ENCODE measurements at places on chromosomes 4 and X. TPM values are rescaled to one million over a fixed set of nuclear protein-coding genes. Genes with fewer than 3 reads are reported as not detected.

- no peaks in the 10 kb centered on the region for H3K36me3 ChIP-seq
- no peak overlapping the region for H3K27ac ChIP-seq
- no peaks in the 10 kb centered on the region for H3K4me1 ChIP-seq
- H3K4me3 ChIP-seq: no peak overlapping the region
- H3K27me3 ChIP-seq: no peaks in the 10 kb centered on the region
Measured at GRCh38 chr4:116724249-116724648, 361.1 kb downstream of the TRAM1L1 start.

DNA sequence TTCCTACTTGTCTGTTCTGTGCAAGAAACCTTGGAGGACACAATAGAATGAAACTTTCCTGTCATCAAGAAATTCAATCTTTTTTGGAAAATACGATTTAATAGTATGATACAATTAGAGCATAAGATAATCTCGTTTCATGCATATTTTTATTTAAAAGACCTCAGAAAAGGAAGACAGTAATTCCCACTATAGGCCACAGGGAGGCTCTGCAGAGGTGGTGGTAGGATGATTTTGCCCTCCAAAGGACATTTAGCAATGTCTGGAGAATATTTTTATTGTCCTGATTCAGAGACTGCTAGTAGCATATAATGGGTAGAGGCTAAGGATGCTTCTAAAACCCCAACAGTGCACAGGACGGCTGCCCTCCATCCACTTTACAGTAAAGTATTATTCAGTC lies 68.7 kb downstream of the PAK3 start:
- H3K36me3 ChIP-seq: no peaks in the 10 kb centered on the region
- no peak overlapping the region for H3K27ac ChIP-seq
- no peak for DNase-seq
- H3K4me3 ChIP-seq: no peak overlapping the region
- H3K4me1 ChIP-seq: no peaks in the 10 kb centered on the region

GRCh38 chr4:123553279-123553678 lies 156.7 kb downstream of the SPRY1 start:
- no peak overlapping the region for H3K4me3 ChIP-seq
- no peak overlapping the region for H3K27ac ChIP-seq
- H3K36me3 ChIP-seq: no peaks in the 10 kb centered on the region

DNA sequence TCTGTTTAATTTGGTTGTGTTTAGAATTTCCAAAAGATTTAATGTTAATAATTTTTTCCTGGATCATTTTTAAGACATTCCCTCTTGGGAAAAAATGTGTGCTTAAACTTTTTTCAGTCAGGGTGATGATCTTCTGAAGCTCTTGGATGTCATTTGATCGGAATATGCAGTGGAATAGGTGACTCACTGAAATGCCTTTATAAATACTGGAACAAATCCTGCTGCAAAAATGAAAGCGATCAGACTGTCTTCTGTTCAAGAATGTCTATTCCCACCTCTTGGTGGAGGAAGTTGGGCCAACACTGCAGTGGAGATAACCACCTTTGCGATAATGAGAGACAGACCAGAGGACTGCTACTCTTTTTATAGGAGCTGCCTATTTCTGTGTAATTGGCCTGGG lies 46.7 kb downstream of the LARP1B start:
- no peak overlapping the region for H3K4me3 ChIP-seq
- H3K27me3 ChIP-seq: no peaks in the 10 kb centered on the region
- no peak overlapping the region for H3K27ac ChIP-seq
- DNase-seq: no peak
- no peaks in the 10 kb centered on the region for H3K4me1 ChIP-seq

GRCh38 chrX:154441564-154441963 lies 2.4 kb upstream of the FAM50A start:
- DNase-seq: no peak
- peaks cover 29% of the 10 kb centered on the region for H3K36me3 ChIP-seq
- H3K4me1 ChIP-seq: peaks cover 37% of the 10 kb centered on the region
- no peak overlapping the region for H3K27ac ChIP-seq
- no peaks in the 10 kb centered on the region for H3K27me3 ChIP-seq
- no peak overlapping the region for H3K4me3 ChIP-seq

DNA sequence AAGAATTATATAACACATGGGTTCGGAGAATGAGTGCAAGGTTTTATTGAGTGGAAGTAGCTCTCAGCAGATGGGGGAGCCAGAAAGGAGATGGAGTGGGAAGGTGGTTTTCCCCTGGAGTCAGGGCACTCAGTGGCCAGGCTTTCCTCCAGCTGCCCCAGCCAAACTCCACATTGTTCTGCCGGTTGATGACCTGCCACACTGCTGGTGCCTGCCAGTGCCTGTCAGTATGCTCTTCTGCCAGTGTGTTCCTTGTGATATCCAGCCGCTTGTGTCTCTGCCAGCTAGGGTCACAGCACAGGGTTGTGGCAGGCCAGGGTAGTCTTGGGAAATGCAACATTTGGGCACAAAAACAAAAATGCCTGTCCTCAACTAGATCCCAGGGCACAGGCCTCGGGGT lies 604.8 kb upstream of the TECRL start:
- H3K27me3 ChIP-seq: no peaks in the 10 kb centered on the region
- no peaks in the 10 kb centered on the region for H3K4me1 ChIP-seq
- no peaks in the 10 kb centered on the region for H3K36me3 ChIP-seq
- H3K4me3 ChIP-seq: no peak overlapping the region
- no peak overlapping the region for H3K27ac ChIP-seq

DNA sequence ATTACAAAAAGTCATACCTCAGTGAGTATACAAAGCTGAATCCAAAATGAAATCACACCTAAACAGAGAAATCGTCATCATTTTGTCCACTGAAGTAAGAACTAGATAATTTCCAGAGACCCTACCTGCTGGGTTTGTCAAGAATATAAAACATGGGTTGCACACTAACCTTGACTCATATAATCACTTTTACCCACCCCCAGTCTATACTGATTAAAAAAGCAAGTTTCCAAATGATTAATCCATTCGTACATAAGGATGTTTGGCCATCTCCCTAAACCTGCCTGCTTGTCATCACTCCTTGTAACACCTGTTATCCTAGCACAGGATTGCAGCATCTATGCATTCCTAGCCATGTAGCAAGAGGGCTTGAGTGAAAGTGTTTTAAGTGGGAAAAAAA lies 4.7 kb downstream of the RAP2C start:
- H3K27me3 ChIP-seq: no peaks in the 10 kb centered on the region
- no peak overlapping the region for H3K27ac ChIP-seq
- peaks cover 31% of the 10 kb centered on the region for H3K4me1 ChIP-seq
- no peak overlapping the region for H3K4me3 ChIP-seq
- H3K36me3 ChIP-seq: no peaks in the 10 kb centered on the region
- no peak for DNase-seq

GRCh38 chr4:156578005-156578404 lies 393.6 kb downstream of the PDGFC start:
- H3K36me3 ChIP-seq: no peaks in the 10 kb centered on the region
- H3K27ac ChIP-seq: no peak overlapping the region
- no peaks in the 10 kb centered on the region for H3K27me3 ChIP-seq
- no peak for DNase-seq

DNA sequence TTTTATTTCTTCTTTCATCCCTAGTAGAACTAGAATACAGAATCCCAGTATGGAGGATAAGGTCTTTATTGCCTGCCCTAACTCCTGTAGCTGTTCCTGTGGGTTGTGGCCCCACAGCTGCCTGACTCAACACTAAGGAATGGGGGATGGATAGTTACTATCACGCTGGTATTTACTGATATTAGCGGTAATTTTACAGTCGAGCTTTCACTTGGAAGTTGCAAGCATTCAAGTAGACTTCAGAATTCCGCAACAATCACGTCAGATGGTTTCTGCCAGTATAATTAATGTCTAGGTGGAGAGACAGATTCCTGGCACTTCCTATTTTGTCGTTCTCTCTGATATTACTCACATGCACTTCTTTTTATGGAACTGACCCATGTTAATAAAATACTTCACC lies 489.8 kb downstream of the PABPC4L start:
- no peaks in the 10 kb centered on the region for H3K4me1 ChIP-seq
- no peak overlapping the region for H3K27ac ChIP-seq
- no peak overlapping the region for H3K4me3 ChIP-seq

DNA sequence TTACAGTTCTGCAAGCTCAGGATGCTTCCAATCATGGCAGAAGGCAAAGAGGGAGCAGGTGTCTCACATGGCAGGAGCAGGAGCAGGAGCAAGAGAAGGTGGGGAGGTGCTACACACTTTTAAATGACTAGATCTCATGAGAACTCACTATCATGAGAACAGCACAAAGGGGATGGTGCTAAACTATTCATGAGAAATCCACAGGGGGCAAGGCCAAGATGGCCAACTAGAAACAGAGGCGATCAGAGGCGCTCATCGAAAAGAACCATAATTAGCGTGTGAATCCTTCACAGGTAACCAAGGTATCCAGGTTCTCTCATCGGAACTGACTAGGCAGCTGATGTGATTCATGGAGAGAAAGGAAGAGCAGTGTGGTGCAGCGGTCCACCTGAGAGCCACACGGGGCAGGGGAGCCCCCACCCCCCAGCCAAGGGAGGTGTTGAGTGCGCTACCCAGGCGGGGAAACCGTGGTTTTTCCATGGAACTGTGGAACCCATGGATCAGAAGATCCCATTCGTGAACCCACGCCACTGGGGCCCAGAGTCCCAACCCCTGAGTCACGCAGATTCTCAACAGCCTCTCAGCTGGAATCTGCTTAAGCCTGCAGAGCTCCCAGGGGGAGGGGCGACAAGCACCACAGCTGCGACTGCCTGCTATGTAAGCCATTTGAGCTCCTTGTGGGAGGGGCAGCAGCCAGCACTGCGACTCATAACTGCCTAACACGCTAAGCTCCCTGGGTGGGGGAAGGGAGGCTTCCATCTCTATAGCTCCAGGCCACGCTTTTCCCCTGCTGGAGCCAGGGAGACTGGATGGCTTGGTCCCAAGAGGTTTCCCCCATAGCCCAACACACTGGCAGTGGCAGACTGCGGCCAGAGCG lies 46.7 kb downstream of the FGF16 start:
- no peak overlapping the region for H3K4me3 ChIP-seq
- H3K4me1 ChIP-seq: no peaks in the 10 kb centered on the region
- DNase-seq: no peak
- H3K27ac ChIP-seq: no peak overlapping the region
- H3K36me3 ChIP-seq: no peaks in the 10 kb centered on the region

GRCh38 chrX:15242899-15243555 lies 26.9 kb downstream of the ASB9 start:
- no peak overlapping the region for H3K27ac ChIP-seq
- H3K4me1 ChIP-seq: no peaks in the 10 kb centered on the region
- H3K4me3 ChIP-seq: no peak overlapping the region
- no peaks in the 10 kb centered on the region for H3K27me3 ChIP-seq
- no peak for DNase-seq

- H3K4me3 ChIP-seq: no peak overlapping the region
- H3K27ac ChIP-seq: no peak overlapping the region
- no peak for DNase-seq
- H3K36me3 ChIP-seq: peaks cover 61% of the 10 kb centered on the region
- no peaks in the 10 kb centered on the region for H3K4me1 ChIP-seq
Measured at GRCh38 chr4:148074462-148074861, 342.6 kb downstream of the ARHGAP10 start.

DNA sequence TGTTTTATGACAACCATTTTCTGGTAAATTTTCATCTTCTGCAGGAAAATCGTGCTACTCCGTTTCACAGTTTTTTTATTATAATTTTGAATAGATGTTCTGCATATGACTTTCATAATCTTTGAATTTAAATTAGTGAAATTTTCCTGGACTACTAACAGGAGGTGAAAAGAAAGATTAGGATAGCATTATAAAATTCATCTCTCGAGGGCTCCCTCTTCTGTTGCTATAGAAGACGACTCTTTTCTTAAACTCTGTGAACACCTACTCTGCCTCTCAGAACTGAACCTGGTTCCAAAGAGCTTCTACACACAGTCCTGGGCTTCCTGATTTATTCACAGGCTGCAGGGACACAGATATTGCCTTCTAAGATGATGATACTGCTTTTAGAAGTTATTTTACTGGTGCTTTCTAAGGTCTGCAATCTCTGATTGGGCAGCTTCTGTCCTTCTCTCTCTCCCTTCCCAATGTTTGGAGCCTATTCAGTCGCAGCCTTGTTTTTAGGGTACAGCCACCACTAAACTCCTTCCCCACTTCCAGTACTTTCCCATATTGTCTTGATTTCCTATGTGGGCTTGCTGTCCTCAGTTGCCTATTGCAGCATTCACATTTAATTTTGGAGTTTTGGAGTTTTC lies 10.1 kb upstream of the SAP30 start:
- H3K36me3 ChIP-seq: no peaks in the 10 kb centered on the region
- no peak for DNase-seq
- no peaks in the 10 kb centered on the region for H3K4me1 ChIP-seq
- H3K27ac ChIP-seq: no peak overlapping the region
- H3K27me3 ChIP-seq: no peaks in the 10 kb centered on the region
- no peak overlapping the region for H3K4me3 ChIP-seq

DNA sequence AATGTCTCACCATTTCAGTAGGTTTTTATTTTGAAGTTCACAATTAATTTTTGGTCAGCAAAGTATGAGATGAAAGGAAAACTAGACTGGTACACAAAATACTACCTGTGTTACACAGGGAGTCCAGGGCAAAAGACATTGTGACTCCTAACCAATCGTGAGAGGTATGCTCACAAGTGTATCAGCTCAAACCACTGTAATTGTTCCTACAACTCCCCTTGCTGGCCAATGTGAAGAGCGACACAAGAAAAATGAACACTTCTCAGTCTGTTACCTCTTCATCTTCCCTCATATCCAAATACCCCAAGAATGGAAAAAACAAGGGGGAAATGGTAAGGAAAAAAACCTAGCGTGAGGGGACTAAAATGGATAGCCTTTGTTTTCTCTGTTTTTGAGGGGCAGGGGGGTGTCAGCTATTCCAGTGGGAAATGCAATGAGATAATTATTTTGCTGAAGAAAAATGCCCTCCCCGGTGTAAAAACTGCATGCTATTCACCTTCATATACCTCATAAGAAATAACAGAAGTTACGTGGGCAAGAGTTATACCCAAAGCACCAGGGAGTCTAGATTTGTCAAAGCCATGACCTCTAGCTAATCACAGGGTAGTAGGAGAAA lies 30.6 kb upstream of the NSUN7 start:
- H3K36me3 ChIP-seq: no peaks in the 10 kb centered on the region
- no peak for DNase-seq
- H3K4me3 ChIP-seq: no peak overlapping the region

- H3K27ac ChIP-seq: no peak overlapping the region
- DNase-seq: no peak
- H3K36me3 ChIP-seq: no peaks in the 10 kb centered on the region
- no peaks in the 10 kb centered on the region for H3K27me3 ChIP-seq
Measured at GRCh38 chr4:177640864-177641263, 198.6 kb upstream of the AGA start.

DNA sequence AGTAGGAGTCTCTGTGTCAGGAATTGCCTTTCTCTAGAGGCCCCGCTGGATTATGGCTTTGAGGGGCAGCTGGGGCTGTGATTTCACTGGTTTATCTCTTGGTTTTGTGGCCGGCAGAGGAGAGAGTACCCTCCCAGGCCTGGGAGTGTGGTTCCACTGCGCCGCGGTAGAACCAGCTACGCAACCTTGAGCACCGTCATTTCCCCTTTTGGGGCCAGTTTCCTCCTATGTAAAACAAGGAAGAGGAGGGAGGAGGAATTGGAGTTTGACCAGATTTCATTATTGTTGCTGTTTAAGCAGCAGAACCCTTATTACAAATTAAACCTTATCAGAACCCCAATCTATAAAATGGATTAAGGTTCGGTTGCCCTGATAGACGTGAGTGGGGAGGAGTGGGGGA lies 4.4 kb downstream of the SOX3 start:
- H3K4me3 ChIP-seq: no peak overlapping the region
- no peak for DNase-seq
- no peaks in the 10 kb centered on the region for H3K36me3 ChIP-seq
- peaks cover 24% of the 10 kb centered on the region for H3K4me1 ChIP-seq
- H3K27me3 ChIP-seq: peaks cover 65% of the 10 kb centered on the region

Gene PPBP
- not detected for total RNA-seq

Gene SPANXB1
- total RNA-seq: not detected

Gene NAP1L3
- total RNA-seq: 1.7 TPM

Gene DGKQ
- total RNA-seq: 27.6 TPM

Measured in suprapubic skin (tissue), 4 donors.